ENCODE measurements at places on chromosomes 6 and 20.

DNA sequence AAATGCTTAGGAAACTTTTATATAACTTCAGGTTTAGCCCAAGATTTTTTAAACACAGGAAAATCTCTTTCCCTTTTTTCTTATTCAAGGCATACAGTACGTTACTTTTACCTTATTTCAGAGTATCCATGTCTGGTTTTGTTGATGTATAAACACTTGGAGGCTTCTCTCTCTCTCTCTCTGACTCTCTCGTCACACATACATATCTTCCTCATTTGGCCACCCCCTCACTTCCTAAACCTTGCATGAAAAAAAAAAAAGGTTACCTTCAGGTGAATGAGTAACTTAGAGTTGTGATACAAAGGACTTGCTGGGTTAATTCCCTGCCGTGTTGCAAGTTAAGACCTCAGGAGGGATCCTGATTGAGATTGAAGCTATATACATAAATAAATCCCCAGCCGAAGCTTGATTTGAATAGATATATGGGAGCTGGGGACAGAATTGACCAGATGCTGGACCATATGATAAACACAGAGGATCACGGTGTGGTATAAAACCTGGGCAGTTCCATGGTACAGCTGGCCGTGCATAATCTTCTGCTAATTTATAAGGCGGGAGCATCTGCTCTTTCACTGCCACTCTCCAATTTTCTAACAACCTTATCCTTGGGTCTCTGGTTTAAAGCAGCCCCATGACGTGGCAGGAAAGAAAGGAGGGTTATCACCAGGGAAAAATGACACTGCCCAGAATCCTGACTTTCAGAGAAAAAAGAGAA, 55.1 kb upstream of the IL20RA start:
- DNase-seq = no peak

DNA sequence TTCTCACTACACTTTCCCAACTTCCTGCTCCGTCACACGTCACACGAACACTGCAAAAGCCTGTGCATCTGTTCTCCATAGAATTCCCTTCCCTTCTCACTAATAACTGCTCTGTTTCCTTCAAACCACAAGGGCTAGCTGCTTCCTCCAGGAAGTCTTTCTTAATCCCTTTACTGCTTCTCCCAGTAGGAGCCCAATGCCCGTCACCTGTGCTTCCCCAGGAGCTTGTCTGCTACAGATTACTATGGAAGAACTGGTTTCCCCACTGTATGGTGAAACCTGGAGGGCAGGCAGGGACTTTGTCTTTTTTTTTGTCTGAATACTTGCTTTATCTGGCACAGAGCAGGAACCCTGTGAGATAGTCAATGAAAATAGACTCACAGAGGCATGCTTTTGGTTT, 444.7 kb upstream of the MAP3K7 start:
- no peak for DNase-seq

DNA sequence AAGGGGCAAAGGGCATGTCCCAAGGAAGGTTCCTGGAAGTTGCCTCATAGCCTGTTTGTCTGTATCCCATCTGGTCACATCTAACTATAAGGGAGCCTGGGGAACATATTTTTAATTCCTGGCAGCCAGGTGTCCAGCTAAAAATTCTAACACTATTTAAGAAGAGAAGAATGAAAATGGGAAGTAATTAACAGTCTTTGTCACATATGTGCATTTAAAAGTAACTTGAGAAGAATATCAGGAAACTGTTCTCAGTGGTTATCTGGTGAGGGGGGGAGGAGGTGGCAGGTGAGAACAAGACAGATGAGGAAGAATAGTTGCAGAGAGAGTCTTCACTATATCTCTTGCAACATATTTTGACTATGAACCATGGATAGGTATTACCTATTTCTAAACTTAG, 75.5 kb upstream of the ELOVL5 start:
- no peak for DNase-seq

DNA sequence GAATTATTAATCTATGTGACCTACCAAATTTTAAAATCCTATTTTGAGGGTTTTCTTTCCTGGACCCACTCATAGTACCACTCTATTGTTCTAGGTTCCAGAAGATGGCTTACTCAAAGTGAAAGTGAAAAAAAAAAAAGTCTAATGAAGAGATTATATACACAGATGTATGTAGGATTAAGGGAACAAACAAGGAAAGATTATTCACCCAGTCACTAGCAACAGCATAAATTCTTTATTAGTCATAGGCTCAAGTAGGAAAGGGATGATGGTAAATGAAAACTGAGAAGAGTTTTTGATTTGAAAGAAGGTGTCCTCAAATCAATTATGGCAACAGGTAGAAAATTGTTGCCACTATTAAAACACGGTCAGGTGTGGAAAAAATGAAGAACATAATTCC, 923.7 kb downstream of the TBC1D32 start:
- no peak for DNase-seq

DNA sequence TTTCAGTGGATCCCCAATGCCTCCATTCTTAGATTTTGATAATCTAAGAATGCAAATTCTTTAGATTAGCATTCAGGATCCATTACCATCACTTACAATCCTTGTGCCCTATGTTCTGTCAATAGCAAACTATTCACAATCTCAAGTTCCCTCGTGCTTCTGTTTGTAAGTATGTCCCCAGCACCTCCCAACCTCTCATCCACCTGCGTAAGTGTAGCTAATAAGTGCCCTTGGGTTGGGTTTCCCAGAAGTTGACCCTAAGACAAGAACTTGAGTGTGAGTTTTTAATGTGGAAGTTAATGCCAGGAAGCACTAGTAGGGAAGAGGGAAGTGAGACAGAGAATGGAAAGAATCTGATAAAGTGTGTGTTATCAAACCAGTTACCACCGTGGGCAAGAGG, 72.6 kb upstream of the PAK5 start:
- DNase-seq = no peak

- DNase-seq = peak; percentile 3
Measured at GRCh38 chr20:21615617-21616080, 89.8 kb upstream of the PAX1 start.

DNA sequence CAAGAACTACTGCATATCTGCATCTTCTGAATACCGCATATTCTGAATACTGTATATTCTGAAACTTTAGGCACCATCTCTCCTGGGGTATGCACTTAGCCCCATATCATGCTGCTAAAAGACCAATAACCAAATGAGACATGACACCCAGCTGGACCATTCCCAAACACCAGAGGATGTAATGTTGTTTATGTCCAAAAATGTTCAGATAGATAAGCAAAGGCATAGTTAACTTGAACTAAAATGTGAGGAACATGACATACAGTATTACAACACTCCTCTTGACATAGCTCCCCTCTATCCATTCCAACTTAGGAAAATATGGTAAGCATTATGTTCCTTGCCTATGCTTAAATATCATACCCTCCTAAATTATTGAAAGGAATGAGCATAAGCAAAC, 127.3 kb downstream of the TENT5A start:
- DNase-seq = no peak

DNA sequence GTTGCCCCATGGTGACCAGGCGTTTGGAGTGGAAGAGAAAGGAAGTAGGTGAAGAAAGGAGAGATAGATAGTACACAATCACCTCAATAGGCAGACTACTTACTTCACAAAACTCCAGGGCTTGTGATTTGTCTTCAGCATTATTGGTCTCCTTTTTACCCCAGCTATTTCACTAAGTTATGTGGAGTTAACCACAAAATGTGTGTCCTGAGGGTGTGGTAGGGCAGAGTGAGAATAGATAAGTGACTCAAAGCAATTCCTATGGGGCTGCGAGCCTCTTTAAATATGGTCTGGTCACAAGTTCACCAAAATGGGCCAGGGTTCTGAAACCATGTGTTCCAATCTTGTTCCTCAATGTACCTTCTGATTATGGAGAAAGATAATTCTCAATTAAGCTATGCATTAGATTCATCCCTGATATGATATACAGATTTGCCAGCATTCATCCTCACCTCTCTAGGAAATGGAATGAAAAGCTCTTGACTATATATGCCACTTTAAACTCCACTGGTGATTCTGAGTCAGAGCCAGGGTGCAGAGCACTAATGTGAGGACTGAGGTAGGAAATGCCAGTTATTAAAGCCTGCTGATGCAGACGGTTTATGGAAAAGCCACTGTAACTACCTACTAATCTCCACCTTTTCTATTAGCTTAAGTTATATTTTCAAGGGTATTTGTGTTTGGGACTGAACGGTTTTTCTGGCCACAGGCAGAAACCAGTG, 310.6 kb upstream of the MANEA start:
- DNase-seq = no peak

- no peak for DNase-seq
Measured at GRCh38 chr6:117446861-117447260, 21.1 kb upstream of the ROS1 start.

DNA sequence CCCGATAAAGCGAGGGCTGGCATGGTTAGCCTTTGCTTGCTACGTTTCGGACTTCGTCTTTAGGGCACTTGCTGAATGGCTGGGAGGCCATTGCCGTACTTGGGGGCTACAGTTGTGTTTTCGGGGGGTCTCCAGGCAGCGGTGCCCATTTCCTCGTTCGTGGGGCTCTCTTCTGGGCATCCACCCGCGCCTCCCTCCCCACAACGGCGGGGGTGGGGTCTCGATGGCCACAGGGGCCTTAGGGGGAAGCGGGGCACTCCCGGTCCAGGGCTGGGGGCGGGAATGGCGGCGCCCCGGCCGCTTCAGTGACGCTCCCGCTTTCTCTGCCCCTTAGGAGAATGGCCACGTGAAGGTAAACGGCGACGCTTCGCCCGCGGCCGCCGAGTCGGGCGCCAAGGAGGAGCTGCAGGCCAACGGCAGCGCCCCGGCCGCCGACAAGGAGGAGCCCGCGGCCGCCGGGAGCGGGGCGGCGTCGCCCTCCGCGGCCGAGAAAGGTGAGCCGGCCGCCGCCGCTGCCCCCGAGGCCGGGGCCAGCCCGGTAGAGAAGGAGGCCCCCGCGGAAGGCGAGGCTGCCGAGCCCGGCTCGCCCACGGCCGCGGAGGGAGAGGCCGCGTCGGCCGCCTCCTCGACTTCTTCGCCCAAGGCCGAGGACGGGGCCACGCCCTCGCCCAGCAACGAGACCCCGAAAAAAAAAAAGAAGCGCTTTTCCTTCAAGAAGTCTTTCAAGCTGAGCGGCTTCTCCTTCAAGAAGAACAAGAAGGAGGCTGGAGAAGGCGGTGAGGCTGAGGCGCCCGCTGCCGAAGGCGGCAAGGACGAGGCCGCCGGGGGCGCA, 2.4 kb downstream of the MARCKS start:
- no peak for DNase-seq

- DNase-seq = no peak
Measured at GRCh38 chr6:12893036-12893435, 176.5 kb downstream of the PHACTR1 start.

- DNase-seq = no peak
Measured at GRCh38 chr6:89972025-89972381, 77.7 kb downstream of the GJA10 start.

GRCh38 chr6:89562093-89562973, 76.2 kb downstream of the LYRM2 start:
- DNase-seq = no peak

- no peak for DNase-seq
Measured at GRCh38 chr20:46174469-46175126, 56.5 kb downstream of the CD40 start.

DNA sequence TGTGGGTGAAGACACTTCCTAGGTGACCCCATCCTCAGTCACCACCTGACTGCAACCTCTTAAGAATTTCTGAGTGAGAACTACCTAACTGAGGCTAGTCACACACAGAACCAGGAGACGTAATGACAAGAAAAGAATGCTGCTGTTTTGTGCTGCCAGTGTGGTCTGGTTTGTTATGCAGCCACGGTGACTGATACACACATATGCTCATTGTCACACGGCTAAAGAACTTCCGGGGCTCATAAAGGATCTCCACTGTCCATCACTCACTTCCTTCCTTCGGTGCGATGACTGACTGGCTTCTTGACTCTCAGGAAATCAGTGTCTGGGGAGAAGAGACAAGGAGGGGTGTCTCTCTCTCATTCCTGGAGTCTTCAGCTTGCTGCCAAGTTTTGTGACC, 88.0 kb downstream of the SLC24A3 start:
- no peak for DNase-seq

DNA sequence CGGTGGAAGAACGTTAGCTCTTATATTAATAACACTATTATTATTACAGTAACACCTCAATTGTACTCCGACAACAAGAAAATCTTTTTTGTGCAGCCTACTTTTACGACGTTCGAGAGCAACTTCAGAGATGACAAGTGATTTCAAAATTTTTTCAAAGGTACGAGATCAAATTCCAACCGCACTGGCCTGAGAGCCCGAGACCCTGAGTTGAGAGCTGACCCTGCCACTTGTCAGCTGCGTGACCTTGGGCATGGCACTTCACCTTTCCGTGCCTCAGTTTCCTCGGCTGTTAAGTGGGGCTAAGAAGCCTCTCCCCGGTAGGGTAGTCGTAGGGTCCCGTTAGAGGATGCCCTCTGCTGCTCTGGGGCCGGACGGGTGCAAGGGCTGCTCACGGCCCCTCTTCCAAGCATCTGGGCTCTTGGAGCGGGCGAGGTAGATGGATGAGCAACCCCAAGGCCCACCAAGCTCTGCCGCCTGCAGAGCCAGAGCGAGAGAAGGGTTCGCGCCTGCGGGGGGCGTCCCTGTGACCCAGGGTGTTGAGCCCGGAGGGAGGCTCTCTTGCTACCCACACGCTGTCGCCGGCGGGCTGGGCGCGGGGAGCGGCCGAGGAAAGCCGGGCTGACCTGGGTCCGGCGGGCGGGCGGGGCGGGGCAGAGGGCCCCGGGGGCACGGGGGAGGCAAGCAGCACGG, 510 bp downstream of the NDRG3 start:
- DNase-seq = no peak

DNA sequence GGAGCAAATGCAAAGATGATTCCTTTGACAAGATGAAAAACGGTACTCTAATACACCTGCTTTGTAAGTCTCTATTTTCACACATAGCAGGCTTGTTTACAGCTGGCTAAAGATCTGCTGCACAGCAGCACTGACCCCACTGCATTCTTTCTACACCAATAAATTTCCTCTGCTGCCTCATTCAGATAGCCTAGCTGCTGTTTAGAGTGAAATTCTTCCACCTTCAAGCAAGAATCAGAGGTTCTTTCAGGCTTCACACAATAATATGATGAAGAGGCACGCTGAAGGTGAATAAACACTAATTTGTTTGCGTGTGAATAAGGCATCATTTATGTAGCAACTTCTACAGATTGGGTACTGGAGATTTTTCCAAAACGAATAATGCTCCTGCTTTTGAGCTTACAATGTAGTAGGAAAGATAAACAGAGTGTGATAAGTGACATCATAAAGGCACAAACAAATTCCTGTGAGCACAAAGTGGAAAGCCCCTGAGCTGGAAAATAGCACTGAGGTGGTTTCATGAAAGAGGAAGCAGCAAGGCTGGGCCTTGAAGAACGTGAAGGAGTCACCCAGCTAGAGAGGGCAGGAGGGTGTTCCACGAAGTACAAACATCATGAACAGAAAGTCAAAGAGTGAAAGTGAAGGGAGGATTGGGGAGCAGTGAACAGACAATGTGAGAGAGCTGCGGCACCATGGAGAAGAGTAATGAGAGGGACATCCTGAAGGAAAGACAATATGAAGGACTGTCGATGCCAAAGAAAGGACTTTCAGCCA, 543.4 kb downstream of the CD83 start:
- peak; percentile 19 for DNase-seq

DNA sequence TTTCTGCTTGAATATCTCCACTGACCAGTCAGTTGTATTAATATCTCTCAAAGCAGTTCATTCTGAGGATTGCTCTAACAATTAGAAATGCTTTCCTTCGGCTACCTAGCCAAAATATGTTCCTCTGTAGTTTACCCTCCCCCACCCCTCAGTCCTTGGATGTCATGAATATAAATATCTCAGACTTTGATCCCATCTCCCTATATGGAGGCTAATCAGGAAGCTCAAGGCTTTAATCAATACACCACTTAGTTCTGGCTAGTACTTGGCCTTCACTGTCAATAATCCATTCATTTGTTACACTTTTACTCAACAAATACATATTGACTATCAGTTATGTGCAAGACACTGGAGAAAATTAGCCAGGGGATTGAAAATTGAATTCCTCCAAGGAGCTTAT, 60.1 kb downstream of the CLIC5 start:
- no peak for DNase-seq

All from AG04449 (cell line).